ENCODE measurements at places on chromosomes 1 and 21.

GRCh38 chr1:93668121-93668520 is 13.5 kb downstream of the BCAR3 start:
- no peak for DNase-seq

DNA sequence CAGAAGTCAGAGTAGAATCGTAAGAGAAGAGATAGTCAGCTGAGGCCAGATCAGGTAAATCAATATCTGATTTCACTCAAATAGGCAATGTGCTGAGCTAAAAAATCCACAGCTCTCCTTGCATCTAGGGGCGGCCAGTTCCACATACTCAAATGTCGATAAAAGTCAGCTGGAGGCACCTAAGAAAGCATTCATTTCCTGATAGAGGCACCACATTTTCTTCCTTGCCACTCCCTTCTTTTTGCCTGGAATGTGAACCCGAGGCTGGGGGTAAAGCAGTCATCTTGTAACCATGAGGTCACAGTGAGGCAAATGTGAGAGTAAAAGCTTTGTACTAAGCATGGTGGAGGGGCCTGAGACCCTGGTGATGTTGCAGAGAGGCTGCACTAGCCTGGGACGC is 24.2 kb upstream of the CTPS1 start:
- DNase-seq = no peak

DNA sequence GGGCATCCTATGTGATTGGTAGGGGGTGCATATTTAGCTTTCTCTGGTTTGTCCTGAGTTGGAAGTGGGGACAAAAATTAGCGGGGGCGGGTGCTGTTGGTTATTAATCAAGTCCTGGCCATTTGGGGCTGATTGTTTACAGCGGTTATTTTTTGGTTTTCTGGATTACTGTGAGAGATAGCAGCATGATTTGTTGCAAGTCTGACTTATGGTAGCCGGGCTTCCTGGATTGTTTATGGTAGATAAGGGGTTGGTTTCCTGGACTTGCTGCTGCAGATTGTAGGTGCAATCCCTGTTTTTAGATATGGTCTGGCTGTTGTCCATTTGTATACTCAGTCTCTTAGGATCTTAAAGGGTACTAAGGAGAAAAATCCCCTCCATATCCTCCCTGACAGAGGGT is 12.1 kb upstream of the PROK1 start:
- DNase-seq = no peak

- no peak for DNase-seq
Observed at GRCh38 chr1:2529784-2530512, at the start of gene HES5. Gene HES5, minus strand, starts transcription at chr1:2530263. Its CDS starts 99 bp downstream, at chr1:2530164.

DNA sequence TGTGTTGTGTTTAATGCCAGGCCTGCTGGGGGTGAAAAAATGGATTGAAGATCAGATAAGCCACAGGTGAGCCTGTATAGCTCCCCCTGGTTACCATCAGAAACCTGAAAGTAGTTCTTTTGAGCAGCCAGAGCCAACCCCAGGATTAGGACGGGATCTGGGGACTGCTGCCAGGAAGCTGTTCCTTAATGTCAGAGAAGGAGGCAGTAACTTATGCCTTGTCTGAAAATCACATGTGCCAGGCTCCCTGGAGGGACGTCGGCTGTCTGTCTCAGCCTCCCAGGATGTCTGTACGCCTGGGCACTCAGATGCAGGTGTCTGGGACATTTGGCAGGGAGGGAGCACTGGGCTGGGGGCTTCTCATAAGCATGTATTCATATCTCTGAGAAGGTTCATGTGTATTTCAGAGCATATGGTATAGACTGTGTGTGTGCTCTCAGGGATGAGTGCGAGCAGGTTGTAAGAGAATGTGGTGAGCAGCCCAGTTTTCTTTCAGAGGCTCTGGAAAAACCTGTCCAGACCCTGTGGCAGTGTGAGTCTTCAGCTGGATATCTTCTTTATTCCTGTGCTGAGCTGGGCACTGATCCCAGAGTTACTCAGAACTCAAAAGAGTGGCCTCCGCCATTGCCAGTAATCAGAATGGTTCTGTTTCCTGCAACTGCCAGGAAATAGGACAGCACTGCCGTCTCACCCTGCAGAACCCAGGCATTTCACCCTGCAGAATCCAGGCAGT is 2.8 kb downstream of the FAM43B start:
- no peak for DNase-seq

DNA sequence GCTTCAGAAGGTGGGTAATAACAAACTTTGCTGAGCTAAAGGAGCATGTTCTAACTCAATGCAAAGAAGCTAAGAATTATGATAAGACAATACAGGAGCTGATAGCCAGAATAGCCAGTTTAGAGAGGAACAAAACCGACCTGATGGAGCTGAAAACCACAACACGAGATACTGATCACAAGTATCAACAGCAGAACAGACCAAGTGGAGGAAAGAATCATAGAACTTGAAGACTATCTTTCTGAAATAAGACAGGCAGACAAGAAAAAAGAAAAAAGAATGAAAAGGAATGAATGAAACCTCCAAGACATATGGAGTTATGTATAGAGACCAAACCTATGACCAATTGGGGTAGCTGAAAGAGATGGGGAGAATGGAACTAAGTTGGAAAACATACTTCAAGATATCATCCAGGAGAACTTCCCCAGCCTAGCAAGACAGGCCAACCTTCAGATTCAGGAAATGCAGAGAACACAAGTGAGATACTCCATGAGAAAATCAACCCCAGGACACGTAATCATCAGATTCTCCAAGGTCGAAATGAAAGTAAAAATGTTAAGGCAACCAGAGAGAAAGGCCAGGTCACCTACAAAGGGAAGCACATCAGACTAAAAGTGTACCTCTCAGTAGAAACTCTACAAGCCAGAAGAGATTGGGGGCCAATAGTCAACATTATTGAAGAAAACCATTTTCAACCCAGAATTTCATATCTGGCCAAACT is 20.5 kb downstream of the CD84 start:
- DNase-seq = no peak
